Daoy (cell line): ENCODE measurements at places on chromosomes 1 and 21. TPM values are rescaled to one million over a fixed set of nuclear protein-coding genes. Genes with fewer than 3 reads are reported as not detected.

GRCh38 chr1:225914947-225915346 is 9.1 kb downstream of the PYCR2 start:
- no peak for DNase-seq

The TCHH gene
- 0.29 TPM in 1 of 2 replicates, not detected in the other for total RNA-seq

DNA sequence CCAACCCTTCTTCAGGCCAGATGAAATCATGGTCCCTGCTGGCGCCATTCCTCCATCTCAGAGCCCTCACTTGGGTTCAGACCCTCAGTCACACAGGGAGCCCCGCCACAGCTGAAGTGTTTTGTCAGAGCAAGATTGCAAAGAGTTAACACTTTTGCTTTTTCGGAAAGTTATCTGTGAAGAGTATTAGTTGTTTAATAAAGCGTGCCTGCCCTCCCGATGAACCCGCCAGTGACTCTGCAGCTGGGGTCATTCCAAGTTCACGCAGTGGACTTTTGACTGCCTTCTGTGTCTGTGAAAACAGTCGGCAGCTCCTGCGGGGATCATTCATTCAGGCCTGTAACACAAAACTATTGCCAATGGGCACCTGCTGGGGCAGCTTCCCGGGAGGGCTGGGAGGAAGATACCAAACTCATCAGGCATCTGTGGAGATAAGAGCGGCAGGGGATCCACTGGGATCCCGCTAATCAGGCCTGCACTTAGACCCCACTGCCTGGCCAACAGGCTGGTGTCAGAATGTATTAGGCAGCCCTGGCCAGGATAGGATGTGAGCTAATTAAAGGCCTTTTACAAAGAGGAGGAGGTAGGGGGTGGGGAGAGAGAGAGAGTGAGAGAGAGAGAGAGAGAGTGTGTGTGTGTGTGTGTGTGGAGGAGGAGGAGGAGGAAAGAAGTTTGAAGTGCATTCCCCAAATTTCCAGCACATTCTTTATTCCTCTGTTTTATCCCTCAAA is 184.5 kb downstream of the DHRS3 start:
- DNase-seq, result peak; percentile 50

The GALE gene
- total RNA-seq, result 108 and 110 TPM in 2 replicates

DNA sequence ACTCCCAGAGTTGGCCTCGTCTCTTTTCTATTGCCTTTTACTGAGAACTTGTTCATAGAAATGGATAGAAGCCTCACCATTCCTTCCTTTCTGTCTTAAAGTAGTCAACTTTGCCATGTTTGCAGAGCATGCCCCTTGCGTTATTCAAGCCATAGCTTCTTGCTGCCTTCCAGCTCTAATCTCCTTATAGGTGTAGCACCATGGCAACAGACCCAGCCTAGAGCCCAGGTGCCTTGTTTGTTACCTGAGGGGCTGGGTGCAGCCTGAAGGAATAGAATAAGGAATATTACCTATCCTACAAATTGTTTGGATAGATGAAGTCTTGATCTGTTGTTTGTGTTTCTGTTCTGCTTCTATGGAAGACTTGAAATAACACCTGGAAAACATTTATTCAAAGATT is 59.9 kb downstream of the CLEC20A start:
- DNase-seq, result no peak

The OR2C3 gene
- 0.11 TPM in 1 of 2 replicates, not detected in the other for total RNA-seq

DNA sequence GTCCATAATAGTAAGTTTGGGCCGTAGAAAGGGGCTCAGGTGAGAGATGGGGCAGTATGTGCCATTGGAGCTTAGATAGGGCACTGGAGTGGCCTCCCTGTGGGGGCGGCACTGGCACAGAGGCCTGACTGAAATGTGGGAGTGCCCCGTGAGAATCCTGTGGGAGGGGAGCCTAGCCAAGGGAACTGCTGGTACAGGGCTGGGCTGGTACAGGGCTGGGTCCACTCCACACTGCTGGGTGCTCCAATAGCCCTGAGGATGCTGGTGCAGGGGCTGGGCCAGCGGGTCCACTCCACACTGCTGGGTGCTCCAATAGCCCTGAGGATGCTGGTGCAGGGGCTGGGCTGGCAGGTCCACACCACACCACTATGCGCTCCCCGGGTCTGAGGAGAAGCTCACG is 44.8 kb upstream of the PWP2 start:
- no peak for DNase-seq

The SIK1 gene
- 0.12 and 1.8 TPM in 2 replicates for total RNA-seq

The ASTN1 gene
- 2.0 and 4.5 TPM in 2 replicates for total RNA-seq

DNA sequence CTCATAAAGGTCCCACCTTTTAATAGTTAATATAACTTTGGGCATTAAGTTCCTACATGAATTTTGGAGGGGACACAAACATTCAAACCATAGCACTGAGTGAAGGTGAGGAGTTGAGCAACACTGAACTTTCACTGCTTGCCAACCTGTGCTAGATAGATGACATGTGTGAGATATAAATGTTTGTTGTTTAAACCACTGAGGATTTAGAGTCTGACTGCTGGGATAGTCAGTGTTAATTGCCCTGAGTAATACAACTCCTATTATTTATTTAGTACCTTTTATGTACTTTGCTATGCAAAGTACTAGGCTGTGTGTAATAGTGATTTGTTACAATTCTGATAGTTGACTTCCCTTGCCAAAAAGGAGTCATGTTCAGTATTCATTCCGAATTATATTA is 32.4 kb upstream of the SLC16A1 start:
- no peak for DNase-seq
